Ovary (tissue), 10 donors: ENCODE measurements at places on chromosomes 1 and 21. TPM values are rescaled to one million over a fixed set of nuclear protein-coding genes. Genes with fewer than 3 reads are reported as not detected.

The ADAMTSL4 gene
- 11.6 TPM for total RNA-seq

- no peak for DNase-seq
Observed at GRCh38 chr21:46570631-46571030, 34.3 kb downstream of the S100B start.

The DNAJC28 gene
- total RNA-seq = 1.3 TPM

The GPR37L1 gene
- total RNA-seq = not detected

The MCOLN3 gene
- total RNA-seq = 5.0 TPM

- DNase-seq = no peak
Observed at GRCh38 chr1:228937851-228938536, 202.7 kb downstream of the RHOU start.

The EBNA1BP2 gene
- 45.5 TPM for total RNA-seq

GRCh38 chr1:240441669-240442068 is 170.3 kb downstream of the GREM2 start:
- DNase-seq = no peak

DNA sequence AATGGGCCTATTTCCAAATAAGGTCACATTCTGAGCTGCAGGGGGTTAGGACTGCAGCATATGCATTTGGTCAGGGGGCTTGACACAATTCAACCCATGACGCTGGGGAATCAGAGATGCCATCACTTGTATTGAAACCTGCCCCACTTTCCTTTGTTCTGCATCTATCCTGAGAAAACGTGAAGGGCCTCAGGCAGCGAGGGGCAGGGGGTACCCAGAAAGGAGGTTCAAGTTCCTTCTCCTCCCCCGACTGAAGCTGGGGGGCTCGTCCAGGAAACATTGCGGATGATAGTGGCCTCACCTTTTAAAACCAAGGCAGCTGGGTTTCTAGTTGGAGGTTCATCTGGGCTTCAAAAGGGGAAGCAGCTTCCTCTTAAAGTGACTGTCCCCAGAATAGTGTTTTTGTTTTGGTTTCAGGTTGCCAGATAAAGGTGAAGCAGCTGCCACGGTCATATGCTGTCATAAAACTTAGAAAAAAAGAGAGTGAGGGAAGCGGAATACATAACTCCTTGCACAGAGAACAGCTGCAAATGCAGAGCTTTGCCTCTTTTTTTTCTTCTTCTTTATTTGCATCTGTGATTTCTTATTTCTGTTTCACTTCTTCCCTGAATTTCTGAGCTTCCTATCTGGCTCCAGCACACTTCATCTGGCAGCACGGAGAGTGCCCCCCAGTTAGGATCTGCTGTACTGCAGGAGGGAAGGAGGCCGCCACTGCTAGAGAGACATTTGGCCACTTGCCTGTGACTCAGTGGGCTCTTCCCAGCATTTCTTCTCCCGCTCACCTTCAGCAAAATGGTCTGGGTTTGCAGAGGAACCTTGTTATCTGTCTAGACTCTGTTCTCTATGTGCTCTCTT is 142.0 kb downstream of the AJAP1 start:
- DNase-seq = no peak

The GFI1 gene
- 0.30 TPM for total RNA-seq

DNA sequence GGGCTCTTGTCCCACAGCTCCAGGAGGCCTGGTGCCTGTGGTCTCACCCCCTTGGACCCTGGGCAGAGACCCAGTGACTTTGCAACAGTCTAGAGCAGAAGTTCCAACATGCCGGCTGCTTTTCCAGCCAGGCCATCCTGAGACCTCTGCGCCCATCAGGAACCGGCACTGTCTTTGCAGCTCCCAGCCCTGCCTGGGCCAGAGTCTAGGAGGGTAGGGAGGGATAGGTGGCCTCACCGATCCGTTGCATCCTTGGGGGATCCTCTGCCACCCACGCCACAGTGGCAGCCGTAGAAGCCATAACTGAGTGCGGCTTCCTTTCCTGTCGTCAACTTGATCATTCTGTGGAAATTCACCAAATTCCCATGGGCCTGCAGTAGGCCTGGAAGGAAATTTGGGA is 1.3 kb downstream of the PLA2G2A start:
- DNase-seq = no peak

The FAM76A gene
- total RNA-seq = 17.4 TPM

The GCSAML gene
- total RNA-seq = 0.42 TPM
